Left renal cortex interstitium (tissue), 4 donors: ENCODE measurements at places on chromosomes 16 and 17.

DNA sequence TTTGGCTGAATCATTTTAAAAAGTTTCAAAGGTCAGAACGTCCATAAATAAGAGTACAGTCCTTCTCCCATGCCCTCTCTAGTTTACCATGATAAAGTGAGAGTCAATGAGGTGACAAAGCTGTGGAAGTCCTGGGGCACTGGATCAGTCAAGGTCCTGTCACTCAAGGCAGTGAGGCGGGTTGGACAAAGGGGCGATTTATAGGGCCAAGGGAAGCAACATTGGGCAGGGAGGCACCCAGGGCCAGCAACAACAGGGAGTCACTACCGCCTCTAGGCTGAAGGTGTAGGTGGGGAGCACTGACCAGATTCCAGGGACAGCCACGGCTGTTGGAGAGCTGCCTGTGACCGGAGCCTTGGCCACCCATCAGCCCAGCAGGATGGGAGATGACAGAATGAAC is 28.6 kb upstream of the DYNLL2 start:
- no peak for DNase-seq

DNA sequence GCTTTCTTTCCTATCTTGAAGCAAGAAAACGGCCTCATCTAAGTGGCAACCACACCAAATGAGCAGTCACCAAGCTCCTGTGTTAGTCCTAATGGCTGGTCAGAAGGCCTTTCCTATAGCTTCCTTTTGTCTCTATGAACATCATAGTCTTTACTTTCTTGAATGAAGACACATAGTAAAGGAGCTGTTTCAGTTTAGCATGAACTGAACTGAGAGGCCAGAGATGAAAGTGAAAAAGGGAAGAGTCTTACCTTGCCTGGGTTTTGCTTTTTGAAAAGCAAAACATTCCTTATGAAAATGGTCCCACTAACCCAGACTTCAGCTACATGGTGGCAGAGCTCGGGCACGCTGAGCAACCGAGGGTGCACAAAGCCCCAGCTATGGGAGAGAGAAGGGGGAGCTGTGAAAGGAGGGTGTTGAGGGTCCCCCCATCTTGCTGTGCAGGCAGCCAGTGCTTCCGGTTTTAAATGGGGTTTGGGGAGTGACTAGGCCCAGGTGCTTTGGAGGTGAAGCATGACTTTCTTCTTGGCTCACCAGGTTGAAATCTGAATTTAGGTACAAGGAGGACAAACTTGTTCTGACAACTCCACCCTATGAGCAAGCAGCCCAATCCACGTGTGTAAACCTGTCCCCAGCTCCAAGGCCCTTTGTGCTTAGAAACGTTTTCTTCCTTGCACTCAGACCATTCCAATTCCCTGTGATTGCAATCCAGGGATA is 9.1 kb upstream of the PSMC3IP start:
- DNase-seq = no peak

DNA sequence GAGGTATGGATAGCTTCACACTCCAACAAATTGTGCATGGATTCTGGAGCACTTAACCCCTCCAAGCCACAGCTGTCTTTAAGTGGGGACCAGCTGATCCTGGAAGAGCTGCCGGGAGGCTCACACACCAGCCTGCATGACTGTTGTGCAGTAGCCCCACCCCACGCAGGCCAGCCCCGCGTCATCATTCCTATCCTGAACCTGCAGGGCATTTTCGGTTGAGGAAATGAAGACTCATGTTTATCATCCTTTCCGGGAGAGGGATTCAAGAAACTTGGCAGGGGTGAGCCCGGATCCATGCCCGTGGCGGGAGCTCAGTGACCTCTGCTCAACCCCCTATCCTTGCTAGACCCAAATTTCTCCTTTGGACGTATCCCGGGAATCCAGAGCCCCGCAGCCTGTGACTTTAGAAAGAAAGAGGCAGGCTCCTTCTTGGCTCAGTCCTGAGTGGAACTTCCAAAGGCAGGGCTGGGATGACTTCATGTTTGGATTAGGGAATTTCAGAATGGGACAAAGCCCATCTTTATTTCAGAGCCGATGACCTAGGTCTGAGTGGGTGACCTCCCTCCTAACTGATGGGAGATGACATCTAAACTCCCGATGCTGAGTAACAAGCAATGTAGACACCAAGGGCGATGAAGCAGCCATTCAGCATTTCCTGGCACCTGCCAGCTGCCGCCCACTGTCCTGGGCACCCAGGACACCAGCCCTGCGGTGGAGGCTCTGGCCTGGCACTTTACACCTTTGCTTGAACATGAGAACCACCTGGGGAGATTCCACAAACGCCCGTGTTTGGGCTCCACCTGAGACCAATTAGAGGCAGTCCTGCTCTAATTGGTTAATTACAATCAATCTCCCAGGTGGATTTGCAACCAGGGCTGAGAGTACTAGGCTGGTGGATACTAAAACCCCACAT is 43.3 kb upstream of the CMIP start:
- no peak for DNase-seq

DNA sequence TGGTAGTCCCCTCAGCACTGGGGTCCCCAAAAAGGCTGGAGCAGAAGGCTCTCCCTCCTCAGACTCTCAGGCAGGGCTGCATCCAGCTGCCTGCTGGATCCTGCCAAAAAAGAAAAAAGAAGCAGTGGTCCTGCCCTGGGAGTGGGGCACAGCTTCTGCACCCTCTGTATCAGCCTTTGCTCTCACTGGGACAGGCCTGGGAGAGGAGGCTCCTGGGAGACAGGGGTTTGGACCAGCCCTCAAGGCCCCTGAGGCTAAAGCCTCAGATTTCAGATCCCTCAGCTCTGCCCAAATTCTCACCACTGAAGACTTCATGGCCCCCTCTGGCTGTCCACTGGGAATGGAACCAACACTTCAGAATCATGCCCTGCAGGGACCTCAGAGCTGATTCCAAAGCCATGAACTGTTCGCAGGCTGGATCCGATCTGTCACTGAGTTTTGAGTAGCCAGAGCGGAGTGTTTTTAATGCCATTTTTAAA is 96.9 kb downstream of the C16orf78 start:
- DNase-seq = no peak
